ENCODE measurements at places on chromosomes 5 and 9.
A peak's percentile ranks its signal among the peaks of the same experiment; 100 is the strongest.

DNA sequence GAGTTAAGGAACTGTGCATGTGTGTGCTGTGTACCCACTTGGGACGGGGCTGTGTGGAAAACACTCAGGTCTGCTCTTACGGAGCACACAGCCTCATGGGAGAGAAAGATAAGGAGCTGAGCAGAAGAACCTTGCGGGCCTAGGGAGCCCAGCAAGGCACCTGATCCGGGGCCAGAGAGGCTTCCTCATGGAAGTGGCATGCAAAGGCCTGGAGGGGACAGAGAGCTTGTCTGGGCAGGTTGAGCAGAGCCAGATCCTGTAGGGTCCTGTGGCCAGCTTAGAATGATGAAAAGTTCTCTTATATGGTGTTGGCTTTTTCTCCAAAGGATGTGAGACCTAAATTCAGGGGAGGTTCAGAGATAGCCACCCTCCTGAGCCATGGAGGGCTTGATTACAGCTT is 45.2 kb downstream of the NEK6 start:
- no peak for DNase-seq

- no peak for DNase-seq
Observed at GRCh38 chr5:56183506-56183905, 49.6 kb downstream of the ANKRD55 start.

GRCh38 chr5:137344723-137345322 is 154.3 kb downstream of the SPOCK1 start:
- no peak for DNase-seq

- peak; percentile 32 for DNase-seq
Observed at GRCh38 chr9:99140685-99141314, 35.9 kb downstream of the TGFBR1 start.

GRCh38 chr9:33125871-33126823 is 41.0 kb downstream of the B4GALT1 start:
- DNase-seq: no peak

GRCh38 chr5:124790301-124790894 is 44.0 kb upstream of the ZNF608 start:
- DNase-seq: no peak

GRCh38 chr9:81666123-81666522 is 23.2 kb downstream of the TLE1 start:
- no peak for DNase-seq

GRCh38 chr9:74974558-74974957 is 21.8 kb upstream of the C9orf40 start:
- no peak for DNase-seq

DNA sequence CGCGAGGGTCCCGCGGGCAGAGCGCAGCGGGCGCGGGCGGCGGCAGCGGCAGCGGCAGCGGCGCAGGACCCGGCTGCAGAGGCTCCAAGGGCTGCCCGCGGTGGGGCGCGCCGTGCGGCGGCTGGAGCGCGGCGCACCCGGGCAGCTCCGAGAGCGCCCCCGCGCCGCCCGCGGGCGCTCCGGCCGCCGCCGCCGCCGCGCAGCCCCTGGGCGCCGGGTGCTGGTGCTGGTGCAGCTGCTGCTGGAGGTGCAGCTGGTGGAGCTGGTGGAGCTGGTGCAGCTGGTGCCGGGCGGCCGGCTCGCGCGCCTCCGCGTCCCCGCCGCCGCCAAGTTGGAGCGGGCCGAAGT is 644 bp downstream of the IER5L start:
- no peak for DNase-seq

DNA sequence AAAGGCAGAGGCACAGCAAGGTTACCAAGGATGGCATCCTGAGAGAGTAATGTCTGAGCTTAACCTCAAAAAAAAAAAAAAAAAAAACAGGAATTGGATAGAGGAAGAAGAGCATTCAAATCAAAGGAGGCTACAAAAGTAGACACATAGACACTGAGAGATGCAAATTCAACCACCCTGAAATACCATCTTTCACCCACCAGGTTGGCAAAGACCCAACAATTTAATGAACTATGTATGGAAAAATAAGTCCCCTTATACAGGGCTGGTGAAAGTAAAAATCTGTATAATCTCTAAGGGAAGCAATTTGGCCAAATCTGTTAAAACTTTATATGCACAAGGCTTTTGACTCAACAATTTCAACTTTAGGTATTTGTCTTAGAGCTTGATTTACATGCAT is 4.9 kb downstream of the NADK2 start:
- DNase-seq: no peak

All from activated gamma-delta T cell treated with anti-CD3 and anti-CD28 coated beads, Interleukin-2, amount 50 U/mL, for 16 hours (primary cell).